ENCODE measurements at places on chromosomes 7 and 10.

- no peak for DNase-seq
Observed at GRCh38 chr10:109956454-109957091, 33.3 kb upstream of the XPNPEP1 start.

DNA sequence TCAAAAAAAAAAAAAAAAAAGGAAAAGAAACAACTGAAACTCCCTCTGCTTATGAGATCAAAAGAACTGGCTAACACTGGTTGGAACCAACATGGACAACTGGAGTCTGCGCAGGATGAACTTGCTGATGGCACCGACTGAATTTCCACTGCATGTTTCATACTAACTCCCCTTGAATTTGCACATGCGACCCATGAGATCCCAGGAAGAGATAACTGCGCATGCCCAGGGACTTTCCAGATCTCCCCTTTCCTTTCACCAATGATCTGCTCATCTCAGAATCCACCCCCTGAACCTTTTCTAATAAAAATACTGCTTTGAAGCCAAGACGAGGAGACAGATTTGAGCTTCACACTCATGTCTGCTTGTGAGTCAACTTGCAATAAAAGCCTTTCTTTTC is 20.7 kb downstream of the LBX1 start:
- DNase-seq, result no peak

- DNase-seq, result no peak
Observed at GRCh38 chr7:121605317-121605680, 209.2 kb upstream of the FAM3C start.

DNA sequence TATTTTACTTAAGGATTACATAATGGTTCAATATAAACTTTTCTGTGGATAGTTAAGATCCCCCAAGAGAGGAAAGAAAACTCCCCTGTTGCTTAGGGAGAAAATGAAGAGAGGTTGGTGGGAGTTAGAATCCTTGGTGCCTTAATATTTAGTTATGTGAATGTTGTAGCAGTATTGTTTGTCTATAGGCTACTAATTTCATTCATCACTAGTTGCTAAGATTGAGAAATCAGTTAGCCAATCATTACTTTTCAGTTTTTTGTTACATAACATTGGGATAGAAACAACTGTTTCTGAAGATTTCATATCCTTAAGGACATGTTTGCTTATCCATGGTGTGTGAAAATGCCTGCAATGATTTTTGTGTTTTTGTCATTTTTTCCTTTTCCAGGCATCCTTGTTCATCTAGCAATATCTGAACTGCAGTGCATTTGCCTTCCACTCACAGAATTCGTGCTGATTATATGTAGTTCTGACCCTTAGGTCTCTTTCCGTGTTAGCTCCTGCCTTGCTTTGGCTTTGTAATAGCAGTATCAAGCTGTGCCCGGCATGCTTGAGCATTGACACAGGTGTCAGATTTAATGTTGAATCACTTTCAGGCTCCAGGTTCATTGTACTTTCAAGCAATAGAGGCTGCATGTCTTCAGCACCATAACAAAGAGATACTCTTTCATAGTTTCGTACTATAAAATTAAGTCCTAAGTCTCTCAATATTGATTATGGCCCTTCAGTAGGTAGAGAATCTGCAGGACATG is 85.0 kb downstream of the PODXL start:
- no peak for DNase-seq

GRCh38 chr10:59622320-59623132 is 87.1 kb downstream of the SLC16A9 start:
- DNase-seq, result no peak

DNA sequence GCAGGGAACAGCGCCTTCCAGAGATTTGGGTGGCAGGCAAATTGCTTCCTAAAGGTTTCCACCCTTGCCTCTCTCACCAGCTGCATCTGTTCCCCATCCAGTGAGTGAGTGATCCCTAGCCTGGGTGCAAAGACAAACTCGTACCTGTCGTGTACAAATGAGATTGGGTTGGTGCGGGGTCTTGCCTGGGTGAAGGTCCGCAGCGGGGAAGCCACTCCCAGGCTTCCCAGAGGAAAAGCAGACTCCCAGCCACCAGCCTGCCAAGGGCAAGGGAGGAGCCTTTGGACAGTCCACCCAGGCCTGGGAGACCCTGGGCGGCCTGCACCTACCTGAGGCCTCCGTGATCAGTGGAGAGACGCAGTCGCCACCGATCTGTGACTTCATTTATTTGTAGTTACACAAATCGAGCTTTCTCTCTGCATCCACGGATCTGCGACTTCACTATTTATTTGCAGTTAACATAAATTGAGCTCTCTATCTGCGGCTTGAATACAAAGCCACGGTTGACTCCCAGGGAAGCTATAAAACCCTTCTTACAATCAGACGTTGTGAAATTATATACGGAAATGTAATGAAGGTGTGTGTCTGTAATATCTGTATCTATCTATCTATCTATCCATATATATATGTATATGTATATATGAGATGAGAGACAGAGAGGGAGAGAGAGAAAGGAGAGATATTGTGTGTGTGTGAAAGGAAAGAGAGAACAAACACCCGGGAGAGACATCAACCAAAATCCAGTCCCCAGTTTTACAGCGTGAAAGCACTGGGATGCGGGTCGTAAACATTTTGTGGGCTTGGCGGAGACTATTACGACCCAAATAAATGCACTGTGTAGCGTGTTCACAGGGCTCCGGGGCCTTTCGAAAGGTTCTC is 3.0 kb upstream of the HOXA7 start:
- no peak for DNase-seq

DNA sequence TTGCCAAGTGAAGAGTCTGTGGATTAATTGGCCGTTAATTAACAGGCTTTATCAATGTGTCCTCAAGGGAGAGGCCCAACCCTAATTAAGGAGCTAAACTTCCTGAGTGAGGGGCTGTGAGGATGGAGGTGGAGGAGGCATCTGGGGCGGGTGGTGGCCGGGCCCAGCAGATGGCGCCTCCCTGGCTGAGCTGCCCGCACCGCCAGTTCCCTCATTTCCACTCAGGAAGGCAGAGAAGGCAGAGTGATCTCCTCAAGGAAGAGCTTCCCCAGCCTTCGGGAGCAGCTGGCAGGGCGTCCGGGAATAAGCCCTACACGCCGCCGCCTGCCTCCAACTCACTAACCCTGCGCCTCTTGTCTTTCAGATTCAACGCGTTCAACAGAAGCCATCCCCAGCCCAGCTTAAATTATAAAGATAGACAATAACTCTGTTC is 112.2 kb downstream of the CYTH3 start:
- no peak for DNase-seq

GRCh38 chr7:11951909-11952308 is 119.9 kb upstream of the THSD7A start:
- no peak for DNase-seq

DNA sequence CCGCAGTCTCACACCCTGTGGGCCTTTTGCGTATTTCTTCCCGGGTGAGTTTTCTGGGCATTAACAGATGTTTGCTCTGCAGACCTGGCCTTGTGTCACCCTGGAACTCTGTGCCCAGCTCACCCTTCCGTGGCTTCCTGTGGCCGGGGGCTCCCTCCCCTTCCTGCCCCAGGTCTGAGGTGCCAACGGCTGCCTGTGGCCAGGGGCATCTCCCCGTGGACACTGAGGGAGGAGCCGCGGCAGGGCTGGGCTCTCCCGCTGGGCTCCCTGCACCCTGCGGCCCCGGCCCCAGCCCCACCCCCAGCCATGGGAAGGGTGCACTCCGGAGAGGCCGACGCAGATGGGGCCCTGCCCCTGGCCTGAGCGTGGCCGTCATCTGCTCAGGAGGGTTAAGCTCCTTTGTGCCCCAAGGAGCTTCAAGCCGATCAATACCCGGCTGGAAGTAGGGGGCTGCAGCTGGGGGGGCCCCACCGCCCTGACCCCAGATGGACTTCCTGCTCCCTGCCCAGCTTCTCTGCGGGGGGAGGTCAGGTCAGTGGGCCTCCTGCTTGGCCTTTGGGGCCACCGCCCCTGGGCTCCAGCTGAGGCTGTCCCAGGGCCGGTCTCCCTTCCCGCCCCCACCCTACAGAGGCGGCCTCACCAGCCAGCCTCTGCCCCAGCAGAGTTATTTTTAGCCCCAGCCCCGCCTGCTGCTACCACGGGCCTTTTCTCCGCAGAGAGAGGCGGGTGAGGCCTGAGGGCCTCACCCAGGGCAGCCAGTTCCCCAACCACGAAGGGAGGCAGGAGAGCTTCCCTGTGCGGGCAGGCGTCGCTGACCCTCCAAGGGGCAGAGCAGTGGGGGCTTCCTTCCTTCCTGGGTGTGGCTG is 24.2 kb downstream of the PWWP2B start:
- no peak for DNase-seq

- DNase-seq, result no peak
Observed at GRCh38 chr10:133509700-133510099, 17.5 kb upstream of the CYP2E1 start.

DNA sequence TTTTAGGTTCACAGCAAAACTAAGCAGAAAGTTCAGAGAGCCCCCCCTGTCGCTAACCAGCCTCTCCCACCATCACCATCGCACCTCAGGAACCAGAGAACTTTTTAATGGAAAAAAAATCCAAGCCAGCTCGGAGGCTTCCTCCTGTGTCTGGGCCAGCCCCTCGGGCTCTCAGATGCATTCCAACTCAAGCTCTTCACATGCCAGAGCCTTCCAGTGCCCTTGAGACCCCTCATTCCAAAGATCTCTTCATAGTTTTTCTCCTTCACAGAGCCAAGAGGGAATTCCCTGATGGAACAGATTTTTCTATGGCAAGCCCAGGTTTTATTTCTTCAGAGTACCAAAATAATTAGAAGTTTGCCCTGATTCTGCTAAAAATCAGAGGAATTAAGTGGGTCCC is 153.4 kb upstream of the LANCL2 start:
- DNase-seq, result no peak

- DNase-seq, result no peak
Observed at GRCh38 chr10:76920581-76920980, 717.0 kb downstream of the KCNMA1 start.

GRCh38 chr10:93695740-93696139 is 6.7 kb downstream of the FRA10AC1 start:
- DNase-seq, result no peak

- no peak for DNase-seq
Observed at GRCh38 chr10:86692664-86693063, 24.4 kb downstream of the LDB3 start.

GRCh38 chr10:75439811-75440210 is 8.4 kb downstream of the LRMDA start:
- DNase-seq, result no peak

- DNase-seq, result no peak
Observed at GRCh38 chr10:11373717-11374171, 237.7 kb downstream of the USP6NL start.

GRCh38 chr7:135900065-135900546 is 77.1 kb downstream of the MTPN start:
- no peak for DNase-seq

DNA sequence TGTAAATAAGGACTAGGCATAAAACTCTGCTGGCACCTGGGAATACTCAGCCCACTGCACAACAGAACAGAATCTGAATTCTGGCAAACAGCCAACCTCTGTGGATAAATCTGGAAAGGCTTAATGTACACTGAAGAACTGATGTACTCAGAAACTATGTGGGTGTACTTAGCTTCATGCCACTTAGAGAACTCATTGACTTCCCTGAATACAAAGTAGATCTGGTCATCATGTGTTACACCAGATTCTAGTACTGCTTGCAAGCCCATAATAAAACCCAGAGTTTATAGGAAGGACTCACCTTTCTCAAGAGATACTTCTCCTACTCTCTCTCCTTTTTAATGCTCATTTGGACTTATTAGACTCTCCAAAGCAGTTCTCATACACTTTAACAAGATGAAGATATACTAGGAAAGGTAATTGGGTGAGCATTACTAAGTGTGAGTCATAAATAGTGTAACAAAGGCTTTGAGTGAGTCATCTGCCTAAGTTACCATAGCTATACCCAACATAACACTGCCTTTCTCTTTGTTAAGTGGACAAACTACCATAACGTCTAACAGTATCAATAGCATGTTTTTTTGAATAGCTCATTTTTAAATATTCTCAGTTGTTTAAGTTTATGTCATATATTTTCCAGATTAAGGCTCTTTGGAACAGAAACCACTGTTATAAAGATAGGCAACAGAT is 309.1 kb downstream of the MDFIC start:
- DNase-seq, result no peak

- no peak for DNase-seq
Observed at GRCh38 chr10:110446954-110447608, 50.6 kb upstream of the DUSP5 start.

GRCh38 chr10:6061056-6061455 is 1.1 kb downstream of the IL2RA start:
- no peak for DNase-seq

GRCh38 chr10:107728807-107729206 is 564.3 kb upstream of the SORCS1 start:
- no peak for DNase-seq

DNA sequence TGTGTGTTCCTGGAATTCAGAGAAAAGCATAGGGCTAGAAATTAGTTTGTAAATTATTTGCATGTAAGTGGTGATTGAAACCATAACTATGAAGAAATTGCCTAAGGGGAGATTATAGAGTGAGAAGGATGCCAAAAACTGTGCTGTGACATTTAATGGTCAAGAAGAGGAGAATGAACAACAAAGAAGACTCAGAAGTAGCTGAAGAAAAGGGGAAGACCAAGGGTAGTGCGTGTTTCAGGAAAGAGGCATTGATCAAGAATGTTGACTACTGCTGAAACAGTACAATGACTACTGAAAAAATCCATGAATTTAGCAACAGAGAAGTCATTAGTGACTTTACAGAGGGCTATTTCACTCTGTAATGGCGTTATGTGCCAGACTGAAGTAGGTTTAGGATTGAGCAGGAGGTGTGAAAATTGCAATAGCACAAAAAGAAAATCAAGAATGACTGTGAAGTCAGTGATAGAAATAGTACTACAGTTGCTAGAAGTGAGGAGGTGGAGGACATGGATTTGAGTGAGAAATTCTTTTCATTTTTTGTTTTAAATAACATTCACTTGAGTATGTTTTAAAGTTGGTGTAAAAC is 28.9 kb upstream of the SAMD9L start:
- no peak for DNase-seq

DNA sequence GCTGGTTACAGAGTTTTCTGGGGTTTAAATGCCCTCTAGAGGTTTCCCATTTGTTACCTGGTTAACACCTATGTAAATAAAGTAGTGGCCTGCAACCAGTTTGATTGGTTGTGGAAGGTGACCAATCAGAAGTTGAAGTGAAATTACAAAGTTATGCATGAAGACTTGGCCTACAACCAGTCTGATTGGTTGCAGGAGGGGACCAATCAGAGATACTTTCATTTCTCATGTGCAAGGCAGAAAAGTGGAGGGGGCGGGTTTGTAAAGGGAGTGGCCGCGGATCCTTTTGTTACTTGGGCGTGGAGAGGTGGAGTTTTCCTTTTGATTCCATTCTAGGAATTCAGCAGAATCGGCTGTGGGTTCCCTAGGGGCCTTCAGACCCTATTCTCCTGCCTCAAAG is 80.8 kb downstream of the SEC23IP start:
- no peak for DNase-seq

GRCh38 chr10:120098232-120098930 is 205.9 kb downstream of the SEC23IP start:
- no peak for DNase-seq

GRCh38 chr10:77317221-77317620 is 320.4 kb downstream of the KCNMA1 start:
- DNase-seq, result no peak
